ENCODE measurements at places on chromosomes 6 and 20. TPM values are rescaled to one million over a fixed set of nuclear protein-coding genes. Genes with fewer than 3 reads are reported as not detected.

The NRN1 gene
- 0.40 TPM for polyA plus RNA-seq

The CTCFL gene
- not detected for polyA plus RNA-seq

The C6orf141 gene
- not detected for polyA plus RNA-seq

The ESF1 gene
- 8.0 TPM for polyA plus RNA-seq

The CEBPB gene
- 18.7 TPM for polyA plus RNA-seq

The CBLN4 gene
- polyA plus RNA-seq: not detected

The ACTL10 gene
- 12.0 TPM for polyA plus RNA-seq

The MARCKS gene
- 17.7 TPM for polyA plus RNA-seq

The EYA2 gene
- 0.11 TPM for polyA plus RNA-seq

The TNXB gene
- polyA plus RNA-seq: 0.21 TPM

The POU5F1 gene
- 0.70 TPM for polyA plus RNA-seq

The MEP1A gene
- polyA plus RNA-seq: not detected

The MYB gene
- polyA plus RNA-seq: not detected

The CDK19 gene
- 4.0 TPM for polyA plus RNA-seq

The FOXF2 gene
- not detected for polyA plus RNA-seq

The ADTRP gene
- 2.2 TPM for polyA plus RNA-seq

The KHDC1L gene
- not detected for polyA plus RNA-seq

The PLEKHG1 gene
- polyA plus RNA-seq: 40.2 TPM

The SLC12A5 gene
- 0.11 TPM for polyA plus RNA-seq

The HUS1B gene
- polyA plus RNA-seq: 2.2 TPM

The BPI gene
- polyA plus RNA-seq: not detected

The PTCHD4 gene
- not detected for polyA plus RNA-seq

The OPN5 gene
- not detected for polyA plus RNA-seq

The EPB41L1 gene
- 0.83 TPM for polyA plus RNA-seq

The CFAP61 gene
- not detected for polyA plus RNA-seq

The HLA-C gene
- 3,003 TPM for polyA plus RNA-seq

The IL20RA gene
- polyA plus RNA-seq: not detected

The CRYBG1 gene
- 18.1 TPM for polyA plus RNA-seq

The SLC25A27 gene
- polyA plus RNA-seq: not detected

The CALHM4 gene
- not detected for polyA plus RNA-seq

The SLCO4A1 gene
- polyA plus RNA-seq: 3.4 TPM

The B3GALT4 gene
- polyA plus RNA-seq: 35.4 TPM

The DEFB123 gene
- not detected for polyA plus RNA-seq
